ENCODE measurements at places on chromosomes 5 and 9.
A peak's percentile ranks its signal among the peaks of the same experiment; 100 is the strongest.

GRCh38 chr5:168047043-168047668 lies 244.3 kb upstream of the WWC1 start:
- DNase-seq: peak; percentile 25

GRCh38 chr5:33364406-33364805 lies 76.4 kb upstream of the TARS1 start:
- DNase-seq: no peak

DNA sequence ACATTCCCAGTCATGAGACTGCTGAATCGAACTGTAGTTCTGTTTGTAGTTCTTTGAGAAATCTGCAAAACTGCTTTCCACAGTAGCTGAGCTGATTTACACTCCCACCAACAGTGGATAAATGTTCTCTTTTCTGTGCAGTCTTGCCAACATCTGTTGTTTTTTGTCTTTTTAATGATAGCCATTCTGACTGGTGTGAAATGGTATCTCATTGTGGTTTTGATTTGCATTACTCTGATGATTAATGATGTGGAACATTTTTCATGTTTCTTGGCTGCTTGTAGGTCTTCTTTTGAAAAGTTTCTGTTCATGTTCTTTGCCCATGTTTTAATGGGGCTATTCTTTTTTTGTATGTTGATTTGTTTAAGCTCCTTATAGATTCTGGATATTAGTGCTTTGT lies 187.3 kb upstream of the TLE4 start:
- no peak for DNase-seq

GRCh38 chr9:115930472-115930871 lies 223.1 kb upstream of the PAPPA start:
- no peak for DNase-seq

DNA sequence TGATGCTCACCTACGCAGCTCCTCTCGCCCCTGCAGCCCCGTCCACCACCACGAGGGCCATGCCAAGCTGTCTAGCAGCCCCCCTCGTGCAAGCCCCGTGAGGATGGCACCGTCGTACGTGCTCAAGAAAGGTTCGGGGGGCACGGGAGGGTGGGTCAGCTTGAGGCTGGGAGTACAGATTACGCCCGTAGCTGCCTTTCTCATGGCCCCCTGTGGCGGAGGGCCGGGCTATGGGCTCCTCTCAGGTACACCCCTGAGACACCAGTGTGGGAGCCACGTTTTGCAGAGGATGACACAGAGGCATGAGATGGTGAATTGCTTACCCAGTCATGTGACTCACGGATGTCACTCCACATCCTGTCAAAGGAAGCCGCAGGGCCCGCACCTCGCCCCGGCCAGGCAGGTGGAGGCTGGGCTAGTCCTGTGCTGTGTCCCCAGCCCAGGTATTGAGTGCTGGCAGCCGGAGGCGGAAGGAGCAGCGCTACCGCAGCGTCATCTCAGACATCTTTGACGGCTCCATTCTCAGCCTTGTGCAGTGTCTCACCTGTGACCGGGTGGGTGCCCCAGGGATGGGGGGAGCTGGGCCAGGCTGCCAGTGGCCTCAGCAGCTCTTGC lies 33.7 kb downstream of the USP20 start:
- peak; percentile 95 for DNase-seq

Measured in activated CD4-positive, alpha-beta memory T cell treated with anti-CD3 and anti-CD28 coated beads for 36 hours (primary cell).